ENCODE measurements at places on chromosomes 6 and 20. TPM values are rescaled to one million over a fixed set of nuclear protein-coding genes. Genes with fewer than 3 reads are reported as not detected.

The SNX21 gene
- 17.5 TPM for total RNA-seq

The OPRM1 gene
- not detected for total RNA-seq

The DDX43 gene
- total RNA-seq = not detected

The RPS10 gene
- 2,642 TPM for total RNA-seq

The GCM1 gene
- total RNA-seq = not detected

The RTN4IP1 gene
- 4.1 TPM for total RNA-seq

The CST8 gene
- not detected for total RNA-seq

The CTAGE9 gene
- not detected for total RNA-seq

The HSPA1A gene
- 77.1 TPM for total RNA-seq

The HLA-DRB1 gene
- total RNA-seq = 96.6 TPM

The CAP2 gene
- 2.5 TPM for total RNA-seq

The RGS17 gene
- 2.5 TPM for total RNA-seq

The PRDM13 gene
- total RNA-seq = not detected

The MANEA gene
- 6.2 TPM for total RNA-seq

The KCNK15 gene
- total RNA-seq = not detected

The PIM1 gene
- 36.6 TPM for total RNA-seq

The NRSN1 gene
- not detected for total RNA-seq

The EPB41L1 gene
- 56.3 TPM for total RNA-seq

The PTCHD4 gene
- total RNA-seq = not detected

The BANF2 gene
- not detected for total RNA-seq

The RIPOR2 gene
- 5.8 TPM for total RNA-seq

The LYRM4 gene
- total RNA-seq = 6.4 TPM

The RAB44 gene
- total RNA-seq = 1.1 TPM

The CST11 gene
- not detected for total RNA-seq

The PAK5 gene
- total RNA-seq = not detected

The AURKA gene
- 4.7 TPM for total RNA-seq

The GRM4 gene
- total RNA-seq = not detected

The RRAGD gene
- 5.0 TPM for total RNA-seq

The MATN4 gene
- total RNA-seq = not detected

The AGPAT4 gene
- 4.6 TPM for total RNA-seq

The EYA2 gene
- total RNA-seq = 0.40 TPM

The SLC22A7 gene
- 0.80 TPM for total RNA-seq

The CUTA gene
- total RNA-seq = 86.9 TPM

The ZBP1 gene
- 2.3 TPM for total RNA-seq

The SALL4 gene
- total RNA-seq = not detected

The SNAI1 gene
- total RNA-seq = 0.53 TPM

The SCRT2 gene
- total RNA-seq = not detected

The BPIFB2 gene
- total RNA-seq = not detected

The ADGRB3 gene
- total RNA-seq = 1.2 TPM

The EBF4 gene
- total RNA-seq = 1.4 TPM

The DEFB126 gene
- not detected for total RNA-seq

The PHACTR1 gene
- 0.35 TPM for total RNA-seq

The LIN28B gene
- not detected for total RNA-seq

The C6orf141 gene
- total RNA-seq = 8.6 TPM

The HRH3 gene
- 0.27 TPM for total RNA-seq

The ACAT2 gene
- 17.2 TPM for total RNA-seq

The EYS gene
- not detected for total RNA-seq

The ULBP3 gene
- total RNA-seq = not detected

The MAFB gene
- total RNA-seq = 21.5 TPM

The PBOV1 gene
- not detected for total RNA-seq

The ANKRD66 gene
- total RNA-seq = not detected

The GSTA1 gene
- 1,400 TPM for total RNA-seq

The DNMT3B gene
- 0.67 TPM for total RNA-seq

The ARFGEF3 gene
- total RNA-seq = 12.0 TPM

Data from Peyer's patch (tissue), 4 donors.